ENCODE measurements at places on chromosomes 16 and 17. TPM values are rescaled to one million over a fixed set of nuclear protein-coding genes. Genes with fewer than 3 reads are reported as not detected.

Gene MT1G
- total RNA-seq: 745 TPM

Gene TMC7
- 1.6 TPM for total RNA-seq

Gene AANAT
- total RNA-seq: not detected

Gene ZG16
- total RNA-seq: not detected

Gene KRT14
- total RNA-seq: 28.1 TPM

Gene TNP2
- total RNA-seq: not detected

Gene CCL17
- total RNA-seq: not detected

Gene ALOX12
- total RNA-seq: 0.27 TPM

Gene PYY
- not detected for total RNA-seq

Gene CORO7
- total RNA-seq: 122 TPM

Gene PALB2
- total RNA-seq: 10.8 TPM

Gene OR1G1
- total RNA-seq: not detected

Gene CA4
- 4.7 TPM for total RNA-seq

Gene SLC52A1
- 1.6 TPM for total RNA-seq

Gene SMG1
- 67.0 TPM for total RNA-seq

Gene WNK4
- total RNA-seq: 24.7 TPM

Gene OR3A2
- total RNA-seq: not detected

All from prostate gland (tissue), 2 donors.